Muscle of back (tissue), 13 donors: ENCODE measurements at places on chromosomes 5 and 9.

- DNase-seq = peak; percentile 40
Observed at GRCh38 chr5:128637031-128637430, 99.0 kb upstream of the FBN2 start.

GRCh38 chr9:83312537-83312936 lies 225.7 kb downstream of the FRMD3 start:
- DNase-seq = no peak

- DNase-seq = peak; percentile 54
Observed at GRCh38 chr5:171419688-171420430, 412 bp downstream of the FGF18 start.

DNA sequence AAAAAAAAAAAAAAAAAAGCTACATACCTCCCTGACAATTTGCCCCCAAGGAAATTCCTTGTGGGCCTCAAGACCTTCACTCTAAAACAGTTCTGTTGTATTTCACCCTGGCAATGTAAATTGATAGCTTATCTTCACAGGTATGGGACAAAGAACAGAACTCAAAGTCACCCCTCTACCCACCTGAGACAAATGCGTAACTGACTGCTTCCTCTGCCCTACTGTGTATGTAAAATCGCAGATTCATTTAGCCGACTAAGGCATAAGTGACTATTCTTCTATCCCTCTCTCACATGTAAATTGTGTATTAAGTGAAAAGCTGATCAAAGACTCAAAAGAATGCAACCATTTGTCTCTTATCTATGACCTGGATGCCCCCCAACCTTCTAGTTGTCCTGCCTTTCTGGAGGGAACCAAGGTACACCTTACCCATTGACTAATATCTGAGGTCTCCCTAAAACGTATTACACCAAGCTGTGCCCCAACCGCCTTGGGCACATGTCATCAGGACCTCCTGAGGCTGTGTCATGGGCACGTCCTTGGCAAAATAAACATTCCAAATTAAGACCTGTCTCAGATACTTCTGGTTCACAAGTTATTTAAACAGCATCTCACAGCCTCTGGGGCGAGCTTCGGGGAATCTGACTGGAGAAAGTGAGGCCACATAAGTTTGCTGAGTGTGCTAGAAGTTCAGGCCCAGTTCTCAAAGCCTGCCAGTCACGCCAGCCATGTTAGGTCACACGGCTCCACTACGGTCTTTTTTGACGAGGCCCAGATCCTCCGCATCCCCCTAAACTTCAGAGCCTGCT lies 954 bp downstream of the TBCA start:
- no peak for DNase-seq

GRCh38 chr9:71758277-71758676 lies 10.0 kb downstream of the CEMIP2 start:
- DNase-seq = no peak

- DNase-seq = no peak
Observed at GRCh38 chr5:11212706-11213105, 451.7 kb upstream of the DAP start.

- DNase-seq = no peak
Observed at GRCh38 chr9:32955655-32956478, 45.6 kb downstream of the APTX start.

GRCh38 chr9:71791875-71792274 lies 23.6 kb upstream of the CEMIP2 start:
- no peak for DNase-seq

- DNase-seq = no peak
Observed at GRCh38 chr9:17699615-17700330, 120.9 kb downstream of the SH3GL2 start.

DNA sequence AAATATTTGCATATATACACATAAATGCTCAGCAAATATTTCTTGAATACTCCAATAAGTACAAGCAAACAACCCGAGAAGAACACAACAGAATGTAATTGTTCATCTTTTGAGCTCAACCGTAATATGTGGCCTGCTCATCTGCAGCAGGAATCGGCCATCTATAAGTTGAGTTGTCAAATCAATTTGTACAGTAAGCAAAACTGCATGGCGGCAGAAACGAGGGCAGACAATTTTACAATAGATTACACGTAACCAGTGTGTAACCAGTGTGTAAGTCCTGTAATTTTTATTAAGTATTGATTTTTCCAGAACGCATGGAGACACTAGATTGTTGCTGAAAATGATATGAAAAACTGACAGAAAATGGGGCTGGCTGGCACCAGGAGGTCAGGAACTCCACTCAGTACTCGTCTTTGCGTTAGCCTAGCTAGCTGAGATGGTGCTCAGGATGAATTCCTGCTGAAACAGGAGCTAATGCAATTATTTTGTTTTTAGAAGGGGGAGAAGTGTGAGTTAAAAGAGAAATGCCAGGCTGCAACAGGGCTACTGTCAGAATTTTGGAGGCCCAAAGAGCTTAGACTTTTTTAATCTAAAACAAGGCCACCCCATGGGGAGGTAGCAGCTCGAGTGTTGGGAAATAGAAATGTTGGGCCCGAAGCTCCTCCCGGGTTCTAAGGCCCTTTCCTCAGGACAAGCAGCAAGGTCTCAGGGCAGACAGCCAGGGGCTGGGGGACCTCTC lies 682 bp downstream of the DHX29 start:
- no peak for DNase-seq

GRCh38 chr5:98173334-98173733 lies 600.1 kb upstream of the RGMB start:
- DNase-seq = peak; percentile 16

DNA sequence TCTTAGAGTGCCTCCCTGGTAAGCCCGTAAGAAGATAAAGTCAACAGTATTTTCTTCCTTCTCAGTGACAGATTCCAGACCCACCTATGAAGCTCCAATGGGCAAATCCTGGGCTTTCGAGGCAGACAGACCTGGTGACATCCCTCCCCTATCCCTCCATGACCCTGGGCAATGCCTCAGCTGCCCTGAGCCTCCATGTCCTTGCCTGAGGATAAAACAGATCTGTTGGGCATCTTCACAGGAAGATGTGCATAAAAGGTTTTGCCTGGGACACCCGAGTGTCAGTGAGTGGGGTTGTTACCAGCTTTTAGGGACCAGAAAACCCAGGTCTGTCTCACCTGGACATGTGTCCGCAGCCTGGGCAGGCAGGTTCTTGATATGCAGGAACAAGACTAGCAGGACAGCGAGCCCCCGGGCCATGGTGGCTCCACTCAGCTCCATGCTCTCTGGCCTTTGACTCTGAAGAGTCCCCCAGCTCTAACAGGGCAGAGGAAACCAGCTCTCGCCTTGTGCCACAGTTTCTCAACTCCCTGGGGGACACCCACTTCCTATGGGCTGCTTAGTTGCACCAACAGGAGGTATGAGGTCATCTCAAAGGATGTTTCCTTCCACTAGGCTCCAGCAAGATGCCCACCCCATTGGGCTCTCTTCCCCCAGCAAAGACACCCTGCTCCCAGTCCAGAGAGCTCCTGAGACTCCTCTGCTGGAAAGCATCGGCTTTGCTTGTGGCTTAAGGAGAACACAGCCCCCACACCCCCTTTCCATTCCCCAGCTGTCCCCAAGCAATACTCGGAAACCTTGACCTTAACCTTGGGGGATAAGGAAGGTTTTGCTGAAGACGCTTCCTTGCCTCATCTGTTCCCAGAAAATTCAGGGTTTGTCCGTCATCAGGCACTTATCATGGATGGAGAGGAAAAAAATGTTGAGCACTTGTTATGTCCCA lies at the start of gene FCN1:
Gene FCN1 (minus strand): TSS at position 482 of the 943 bp plus-strand sequence. CDS start 41 bp downstream, at position 441.
- no peak for DNase-seq

DNA sequence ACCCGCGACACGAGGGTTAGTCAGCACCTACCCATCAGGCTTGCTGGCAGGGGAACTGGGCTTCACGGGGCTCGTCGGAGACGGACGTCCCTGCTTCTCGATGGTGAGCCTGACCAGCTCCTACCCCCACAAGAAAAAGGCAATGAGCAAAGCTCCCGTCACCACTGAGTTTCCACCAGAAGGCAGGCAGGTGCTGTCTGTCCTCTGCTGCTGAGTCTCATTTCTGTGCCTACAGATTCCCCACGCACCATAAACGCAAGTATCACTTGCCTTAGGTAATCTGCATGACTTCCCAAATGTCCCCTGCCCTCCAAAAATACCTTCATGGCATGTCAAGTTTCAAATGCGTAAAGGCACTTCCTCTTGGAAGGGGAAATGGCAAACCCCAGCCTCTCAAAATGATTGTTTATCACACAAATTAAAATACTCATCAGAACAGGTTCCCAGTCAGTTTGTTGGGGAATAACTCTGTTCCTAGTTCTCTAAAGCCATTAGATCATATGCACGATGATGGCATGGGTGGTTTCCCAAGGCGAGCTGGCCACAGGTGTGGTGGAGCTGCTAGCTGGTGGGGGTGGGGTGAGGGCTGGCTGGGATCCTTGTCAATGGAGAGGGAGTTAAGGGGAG lies 85.0 kb downstream of the PRRT1B start:
- no peak for DNase-seq

DNA sequence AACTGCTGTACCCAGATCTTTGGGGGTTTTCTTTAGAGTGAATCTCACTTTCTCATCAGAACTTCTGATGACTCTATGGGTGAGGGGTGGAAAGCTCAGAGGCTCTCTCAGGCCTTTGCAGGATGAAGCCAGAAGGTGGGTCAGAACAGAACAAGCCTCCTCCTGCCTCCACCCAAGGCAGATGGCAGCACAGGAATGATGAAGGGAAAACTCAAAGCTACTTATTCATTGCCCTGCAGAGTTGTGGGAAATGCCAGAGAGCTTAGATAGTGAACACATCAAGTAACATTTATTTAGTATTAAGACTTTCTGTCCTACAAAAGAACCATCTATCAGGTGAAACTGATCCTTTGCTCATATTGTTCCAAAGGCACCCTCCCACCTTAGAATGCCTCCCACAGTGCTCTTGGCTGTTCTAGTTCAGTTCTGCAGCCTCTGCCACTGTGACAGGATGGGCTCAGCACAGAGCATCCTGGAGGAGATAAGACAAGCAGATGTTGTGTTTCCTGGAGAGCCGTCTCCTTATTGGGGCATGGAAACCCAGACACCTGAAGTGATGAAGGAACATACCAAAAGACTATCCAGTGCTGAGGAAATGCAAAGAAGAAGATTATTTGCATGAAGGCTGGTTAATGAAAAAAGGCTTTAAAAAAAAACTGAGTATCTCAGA lies 146.6 kb downstream of the ADAMTS12 start:
- DNase-seq = no peak

DNA sequence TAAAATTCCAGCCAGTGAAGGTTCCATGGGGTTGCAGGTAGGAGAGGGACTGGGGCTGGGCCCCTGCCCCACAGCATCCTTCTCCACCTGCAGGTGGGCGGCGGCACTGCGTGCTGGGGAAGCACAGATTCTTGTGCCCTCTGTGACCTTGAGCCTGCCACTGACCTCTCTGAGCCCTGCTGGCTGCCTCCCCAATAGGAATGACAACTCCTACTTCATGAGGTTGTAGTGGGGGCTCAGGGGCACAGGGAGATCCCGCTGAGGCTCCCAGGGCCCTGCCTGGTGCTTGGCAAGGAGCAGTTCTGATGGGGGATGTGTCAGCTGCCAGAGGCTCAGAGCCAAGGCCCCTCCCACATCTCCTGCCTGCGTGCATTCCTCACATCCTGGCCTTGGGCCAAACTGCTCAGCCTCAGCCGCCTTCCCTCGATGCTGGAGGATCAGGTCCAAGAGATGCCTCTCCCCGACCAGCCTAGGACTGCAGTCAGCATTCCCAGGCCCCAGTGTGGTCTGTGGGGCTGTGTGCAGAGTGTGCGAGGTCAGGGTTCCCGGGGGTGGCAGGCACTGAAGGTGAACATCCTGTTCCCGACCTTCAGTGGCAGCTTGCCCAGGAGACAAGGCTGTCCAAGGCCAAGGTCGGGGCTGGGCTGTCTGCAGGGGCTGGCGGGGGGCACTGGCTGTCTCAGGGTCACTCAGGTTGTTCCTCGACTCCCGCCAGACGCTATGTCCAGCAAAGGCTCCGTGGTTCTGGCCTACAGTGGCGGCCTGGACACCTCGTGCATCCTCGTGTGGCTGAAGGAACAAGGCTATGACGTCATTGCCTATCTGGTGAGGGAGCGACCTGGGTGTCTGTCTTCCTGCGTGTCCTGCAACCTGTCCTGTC lies 7.0 kb downstream of the ASS1 start:
- peak; percentile 79 for DNase-seq

GRCh38 chr9:135290086-135290485 lies 189.5 kb upstream of the PPP1R26 start:
- no peak for DNase-seq

DNA sequence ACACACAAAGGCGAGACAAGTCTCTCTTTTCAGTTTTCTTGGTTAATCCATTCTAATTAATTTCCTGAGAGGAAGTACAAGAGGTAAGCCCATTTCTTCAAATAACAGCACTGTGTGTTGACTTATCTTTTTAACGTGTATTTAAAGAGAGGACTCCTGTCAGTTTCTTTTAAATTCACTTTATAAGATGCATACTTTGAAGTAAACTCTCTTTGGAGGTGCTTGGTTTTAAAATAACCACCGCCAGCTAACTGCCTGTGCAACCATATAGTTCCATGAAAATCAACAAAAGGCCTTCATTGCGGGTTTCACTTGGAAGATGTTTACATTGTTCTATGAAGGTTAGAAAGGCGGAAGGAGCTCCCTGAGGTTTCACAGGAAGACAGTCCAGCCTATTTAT lies 13.1 kb upstream of the SERINC5 start:
- no peak for DNase-seq

DNA sequence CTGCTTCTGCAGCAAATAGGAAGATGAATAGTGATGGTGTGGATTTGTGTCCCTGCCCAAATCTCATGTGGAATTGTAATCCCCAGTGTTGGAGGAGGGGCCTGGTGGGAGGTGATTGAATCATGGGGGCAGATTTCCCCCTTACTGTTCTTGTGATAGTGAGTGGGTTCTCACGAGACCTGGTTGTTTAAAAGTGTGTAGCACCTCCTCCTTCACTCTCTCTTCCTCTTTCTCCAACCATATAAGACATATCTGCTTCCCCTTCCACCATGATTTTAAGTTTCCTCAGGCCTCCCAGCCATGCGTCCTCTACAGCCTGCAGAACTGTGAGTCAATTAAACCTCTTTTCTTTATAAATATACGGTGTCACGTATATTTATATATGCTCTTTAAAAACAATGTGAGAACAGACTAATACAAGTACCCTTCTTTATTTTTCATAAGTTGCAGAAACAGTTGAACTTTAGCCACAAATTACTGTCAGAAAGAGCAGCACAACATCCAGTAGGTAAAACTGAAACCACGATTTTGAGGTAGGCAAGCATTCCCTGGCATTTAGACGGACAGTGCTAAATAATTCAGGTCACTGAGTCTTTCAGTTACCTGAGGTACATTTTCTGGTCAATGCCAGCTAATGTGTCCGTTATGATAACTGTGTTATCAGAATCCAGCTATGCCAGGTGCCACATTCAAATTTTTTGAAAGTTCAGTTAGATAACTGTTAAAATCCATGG lies 79.3 kb upstream of the SPEF2 start:
- DNase-seq = no peak

DNA sequence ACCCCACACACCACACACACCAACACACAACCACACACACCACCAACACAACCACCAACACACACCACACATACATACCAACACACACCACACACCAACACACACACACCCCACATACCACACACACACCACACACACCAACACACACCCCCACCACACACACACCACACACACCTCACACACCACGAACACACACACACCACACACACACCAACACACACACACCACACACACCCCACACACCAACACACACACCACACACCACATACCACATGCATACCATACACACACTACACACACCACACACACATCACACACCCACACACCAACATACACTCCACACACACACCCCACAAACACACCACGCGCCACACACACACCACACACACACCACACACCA lies 171.4 kb downstream of the GOLPH3 start:
- no peak for DNase-seq
